H9 (cell line): ENCODE measurements at places on chromosomes 12 and 14.

DNA sequence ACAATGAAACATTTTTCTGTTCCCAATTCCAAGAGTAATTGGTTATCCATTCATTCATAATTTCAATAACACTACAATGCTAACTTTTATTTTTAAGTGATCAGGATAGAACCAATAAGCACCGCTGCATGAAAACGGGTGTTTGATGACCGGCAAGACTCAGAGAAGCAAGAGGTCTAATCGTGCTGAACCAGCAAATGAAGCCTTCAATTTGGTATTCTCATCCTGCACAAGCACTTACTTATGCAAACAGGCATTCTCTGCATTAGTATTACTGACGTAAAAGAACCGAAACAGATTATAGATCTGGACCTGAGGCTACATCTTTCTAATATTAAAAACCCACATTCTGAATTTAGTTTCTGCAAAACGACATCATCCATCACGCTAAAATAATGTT lies 67.7 kb downstream of the RBM19 start:
- no peaks in the 10 kb centered on the region; the same call in 1 of the 2 replicates for H3K4me1 ChIP-seq
- H3K27me3 ChIP-seq = no peaks in the 10 kb centered on the region
- no peak overlapping the region for H3K4me3 ChIP-seq
- no peak overlapping the region for H3K27ac ChIP-seq

GRCh38 chr14:105315941-105316576 lies 1.5 kb downstream of the PACS2 start:
- H3K36me3 ChIP-seq = peaks cover 4% of the 10 kb centered on the region; the same call in 1 of the 2 replicates
- no peak overlapping the region for H3K27ac ChIP-seq
- peak; percentile 23 for DNase-seq
- H3K4me3 ChIP-seq = peak overlapping the region; percentile 82

DNA sequence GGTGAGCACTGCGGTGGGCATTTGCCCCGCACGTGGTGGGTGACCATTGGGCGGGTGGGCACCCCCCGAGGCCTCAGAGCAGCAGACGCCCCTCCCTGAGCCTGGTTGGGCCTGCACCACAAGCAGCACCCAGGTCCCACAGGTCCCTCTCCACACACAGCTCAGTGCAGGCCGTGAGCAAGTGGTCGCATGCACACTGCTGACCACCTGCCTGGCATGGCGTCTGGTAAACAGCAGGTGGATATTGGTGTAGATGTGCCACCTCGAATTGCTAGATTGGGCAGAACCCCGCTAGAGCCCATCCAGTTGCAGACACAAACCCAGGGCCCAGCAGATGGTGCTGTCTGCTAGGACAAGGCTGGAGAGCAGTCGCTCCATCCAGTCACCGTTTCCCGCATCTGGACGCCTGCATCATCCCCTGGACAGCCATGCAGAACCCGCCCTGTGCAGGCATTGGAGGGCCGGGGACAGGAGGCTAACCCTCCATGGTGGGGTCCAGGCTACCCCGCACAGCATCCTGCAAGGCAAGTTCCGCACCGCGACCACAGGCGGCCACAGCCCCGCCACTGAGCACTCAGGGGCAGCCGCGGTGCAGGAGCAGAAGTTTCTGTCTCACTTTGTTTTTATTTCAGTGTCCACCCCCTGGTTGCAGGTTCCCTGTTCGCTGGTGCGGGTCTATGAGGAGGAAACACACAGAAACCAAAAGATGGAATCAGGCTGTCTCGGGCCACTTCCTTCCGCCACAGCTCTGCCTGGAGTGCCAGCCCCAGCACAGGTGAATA lies 45.6 kb upstream of the RIMBP2 start:
- H3K4me3 ChIP-seq = no peak overlapping the region
- H3K27ac ChIP-seq = no peak overlapping the region
- DNase-seq = peak; percentile 80

DNA sequence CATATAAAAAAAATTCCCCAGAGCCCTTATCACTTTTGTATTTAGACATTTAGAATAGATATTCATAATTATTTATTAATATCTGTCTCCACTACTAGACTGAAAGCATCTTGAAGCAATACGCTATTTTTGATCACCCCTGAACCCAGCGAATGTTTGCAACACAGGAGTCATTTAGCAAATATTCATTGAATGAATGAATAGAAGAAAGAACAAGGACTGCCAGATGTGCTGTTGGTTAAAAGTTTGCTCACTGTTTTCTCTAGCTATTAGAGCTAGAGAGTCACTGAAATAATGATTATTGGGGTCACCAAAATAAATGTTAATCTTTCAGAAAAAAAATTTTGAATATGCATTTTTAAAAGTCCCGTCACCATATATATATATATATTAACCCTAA lies 174.3 kb downstream of the ACSS3 start:
- no peaks in the 10 kb centered on the region; the same call in 1 of the 2 replicates for H3K4me1 ChIP-seq
- H3K36me3 ChIP-seq = peaks cover 5% of the 10 kb centered on the region; the same call in 1 of the 2 replicates
- no peaks in the 10 kb centered on the region for H3K27me3 ChIP-seq
- DNase-seq = no peak
- H3K4me3 ChIP-seq = no peak overlapping the region

GRCh38 chr12:47797441-47797840 lies 22.3 kb downstream of the HDAC7 start:
- no peak overlapping the region for H3K4me3 ChIP-seq
- no peak overlapping the region for H3K27ac ChIP-seq
- H3K27me3 ChIP-seq = no peaks in the 10 kb centered on the region

DNA sequence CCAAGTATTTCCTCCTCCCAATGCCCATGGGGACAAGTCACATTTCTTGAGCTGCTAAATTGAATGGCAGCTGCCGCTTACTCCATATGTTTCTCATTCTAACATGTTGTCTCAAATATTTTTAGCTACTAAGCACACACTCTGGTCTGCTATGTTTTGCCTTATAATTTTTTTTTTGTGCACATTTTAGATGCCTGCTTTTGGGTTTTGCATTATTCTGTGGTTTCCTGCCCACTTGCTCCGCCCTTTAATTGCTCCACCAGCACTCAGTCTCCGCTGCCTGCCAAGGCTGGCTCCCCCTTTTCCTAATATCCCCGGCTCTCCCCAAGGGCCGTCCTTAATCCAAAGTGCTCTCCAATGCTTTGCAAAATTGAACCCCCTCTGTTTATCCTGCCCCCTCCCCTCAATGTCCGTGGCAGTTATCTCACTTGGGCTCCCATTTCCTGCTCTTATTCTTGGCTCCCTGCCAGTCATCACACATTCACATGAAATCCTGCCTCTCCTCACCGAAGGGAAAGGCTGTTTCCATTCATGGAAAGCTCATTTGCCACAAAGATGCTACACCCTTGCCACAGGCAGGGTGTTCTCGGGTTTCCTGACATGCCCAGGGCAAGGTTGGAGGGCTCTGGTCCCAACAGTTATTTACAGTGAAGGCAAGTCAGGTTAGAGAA lies 79.4 kb downstream of the C12orf75 start:
- H3K36me3 ChIP-seq = no peaks in the 10 kb centered on the region
- no peaks in the 10 kb centered on the region; the same call in 1 of the 2 replicates for H3K27me3 ChIP-seq
- H3K27ac ChIP-seq = no peak overlapping the region
- no peak for DNase-seq
- no peak overlapping the region for H3K4me3 ChIP-seq

DNA sequence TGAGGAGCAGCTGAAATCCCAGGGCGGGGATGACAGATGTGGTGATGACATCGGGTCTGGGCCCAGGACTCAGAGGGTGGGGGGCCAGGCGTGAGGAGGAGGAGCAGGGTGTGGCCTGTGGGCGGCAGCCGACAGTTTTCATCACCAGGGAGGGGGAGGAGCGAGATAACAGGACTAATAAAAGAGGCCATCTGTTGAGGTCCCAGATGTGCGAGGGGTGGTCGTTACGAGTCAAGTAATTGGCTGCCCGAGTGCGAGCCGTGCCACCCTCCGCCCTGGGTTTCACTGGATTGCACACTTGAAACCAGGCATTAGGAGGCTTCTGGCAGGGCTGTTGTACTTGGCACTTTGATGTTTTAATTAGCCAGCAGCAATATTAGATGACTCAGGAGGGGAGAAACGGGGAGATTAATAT lies 67.2 kb downstream of the NOS1 start:
- H3K4me3 ChIP-seq = no peak overlapping the region
- no peaks in the 10 kb centered on the region for H3K4me1 ChIP-seq
- H3K36me3 ChIP-seq = peaks cover 20% of the 10 kb centered on the region
- H3K27ac ChIP-seq = no peak overlapping the region

GRCh38 chr12:75446857-75447256 lies 33.7 kb upstream of the GLIPR1 start:
- H3K4me3 ChIP-seq = no peak overlapping the region
- no peak for DNase-seq
- no peaks in the 10 kb centered on the region for H3K27me3 ChIP-seq
- peaks cover 4% of the 10 kb centered on the region; the same call in 1 of the 2 replicates for H3K36me3 ChIP-seq

DNA sequence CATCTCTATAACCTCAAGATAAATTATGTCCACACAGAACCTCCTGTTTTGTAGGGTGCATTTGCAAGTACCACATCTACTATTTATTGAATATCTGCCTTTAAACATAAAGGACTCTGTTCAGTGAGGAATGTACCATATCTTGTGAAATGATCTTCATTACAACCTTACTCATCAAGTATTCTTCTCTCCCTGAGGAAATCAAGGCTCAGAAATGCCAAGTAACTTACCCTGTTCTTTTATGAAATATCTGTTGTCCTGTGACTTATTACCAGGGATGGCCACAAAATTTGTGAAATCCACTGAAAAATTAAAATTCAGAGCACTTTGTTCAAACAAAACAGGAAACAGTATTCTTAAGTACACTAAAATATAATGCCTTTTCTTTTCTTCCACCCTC lies 366.7 kb downstream of the GALC start:
- peaks cover 10% of the 10 kb centered on the region for H3K36me3 ChIP-seq
- H3K4me1 ChIP-seq = no peaks in the 10 kb centered on the region
- H3K27me3 ChIP-seq = no peaks in the 10 kb centered on the region

DNA sequence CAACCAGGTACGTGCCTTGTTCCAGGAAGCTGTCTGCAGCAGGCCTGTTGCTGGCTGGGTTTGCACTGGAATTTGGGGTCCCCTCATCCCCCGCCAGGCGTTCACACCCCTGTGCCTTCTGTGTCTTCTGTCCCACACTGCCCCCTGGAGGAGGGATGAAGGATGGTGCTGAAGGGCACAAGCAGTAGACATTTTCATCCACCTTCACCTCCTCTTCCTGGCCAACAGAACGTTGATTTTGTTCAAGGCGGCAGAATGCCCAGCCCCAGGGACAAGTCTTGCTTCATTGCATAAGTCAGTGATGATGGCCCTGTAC lies 122.1 kb downstream of the CALM1 start:
- H3K27me3 ChIP-seq = no peaks in the 10 kb centered on the region
- DNase-seq = peak; percentile 68
- no peaks in the 10 kb centered on the region for H3K36me3 ChIP-seq
- no peak overlapping the region for H3K4me3 ChIP-seq

- no peaks in the 10 kb centered on the region for H3K27me3 ChIP-seq
- H3K27ac ChIP-seq = no peak overlapping the region
- peaks cover 4% of the 10 kb centered on the region; the same call in 1 of the 2 replicates for H3K4me1 ChIP-seq
- no peak overlapping the region for H3K4me3 ChIP-seq
Observed at GRCh38 chr12:48878548-48878947, 12.9 kb upstream of the RND1 start.

GRCh38 chr14:44383636-44384035 lies 123.4 kb downstream of the FSCB start:
- no peak overlapping the region for H3K27ac ChIP-seq
- no peaks in the 10 kb centered on the region; the same call in 2 of the 3 replicates for H3K36me3 ChIP-seq
- DNase-seq = no peak
- H3K4me1 ChIP-seq = no peaks in the 10 kb centered on the region
- no peaks in the 10 kb centered on the region for H3K27me3 ChIP-seq
- H3K4me3 ChIP-seq = no peak overlapping the region

GRCh38 chr12:46983959-46984841 lies 95.2 kb upstream of the PCED1B start:
- H3K27ac ChIP-seq = no peak overlapping the region
- H3K4me3 ChIP-seq = no peak overlapping the region
- no peaks in the 10 kb centered on the region for H3K4me1 ChIP-seq
- peaks cover 3% of the 10 kb centered on the region for H3K36me3 ChIP-seq
- no peaks in the 10 kb centered on the region for H3K27me3 ChIP-seq

DNA sequence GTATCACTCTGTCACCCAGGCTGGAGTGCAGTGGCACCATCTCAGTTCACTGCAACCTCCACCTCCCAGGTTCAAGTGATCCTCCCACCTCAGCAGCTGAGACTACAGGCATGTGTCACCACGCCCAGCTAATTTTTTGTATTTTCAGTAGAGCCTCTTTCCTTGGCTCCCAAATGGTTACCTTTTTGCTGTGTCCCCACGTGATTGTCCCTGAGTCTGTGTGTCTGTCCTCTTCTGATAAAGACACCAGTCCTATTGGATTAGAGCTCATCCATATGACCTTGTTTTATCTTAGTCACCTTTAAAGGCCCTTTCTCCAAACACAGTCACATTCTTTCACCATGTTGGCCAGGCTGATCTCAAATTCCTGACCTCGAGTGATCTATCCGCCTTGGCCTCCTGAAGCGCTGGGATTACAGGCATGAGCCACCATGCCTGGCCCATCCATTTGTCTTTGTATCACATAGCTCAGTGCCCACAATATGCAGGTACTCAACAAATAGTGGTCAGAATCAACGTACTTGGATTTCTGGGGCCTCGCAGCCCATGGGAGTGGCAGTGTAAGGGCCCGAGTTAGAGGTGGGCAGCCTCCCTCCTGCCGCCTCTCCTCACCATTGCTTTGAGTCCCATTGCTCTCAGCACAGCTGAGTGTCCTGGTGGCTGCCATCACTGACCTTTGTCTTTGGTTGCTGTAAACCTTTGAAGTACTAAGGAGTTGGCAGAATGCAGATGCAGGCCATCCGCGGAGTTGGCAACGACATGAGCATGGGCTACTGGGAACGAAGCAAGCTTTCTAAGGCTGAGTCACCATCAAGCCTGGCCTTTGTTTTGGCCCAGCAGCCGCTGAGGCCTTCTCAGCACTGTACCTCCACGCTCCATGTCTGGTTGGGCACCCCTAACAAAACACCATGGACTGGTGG lies 9.3 kb downstream of the TPCN1 start:
- no peaks in the 10 kb centered on the region for H3K27me3 ChIP-seq
- peaks cover 6% of the 10 kb centered on the region; the same call in 1 of the 2 replicates for H3K4me1 ChIP-seq
- no peak overlapping the region for H3K4me3 ChIP-seq
- H3K36me3 ChIP-seq = peaks cover 29% of the 10 kb centered on the region
- DNase-seq = no peak

GRCh38 chr14:92433407-92433806 lies 80.2 kb upstream of the RIN3 start:
- H3K27me3 ChIP-seq = no peaks in the 10 kb centered on the region
- H3K27ac ChIP-seq = no peak overlapping the region
- H3K36me3 ChIP-seq = no peaks in the 10 kb centered on the region
- H3K4me1 ChIP-seq = no peaks in the 10 kb centered on the region
- no peak for DNase-seq
- H3K4me3 ChIP-seq = no peak overlapping the region

GRCh38 chr12:6647083-6647604 lies at the start of gene ACRBP:
ACRBP (minus strand) TSS chr12:6647432; CDS start chr12:6647366, 66 bp downstream.
- H3K4me3 ChIP-seq = peak within 1 kb of the TSS; percentile 89
- H3K27me3 ChIP-seq = no peaks in the 10 kb centered on the region; the same call in 1 of the 2 replicates
- peaks cover 20% of the 10 kb centered on the region for H3K36me3 ChIP-seq

GRCh38 chr12:105090361-105090760 lies 6.1 kb upstream of the ALDH1L2 start:
- H3K36me3 ChIP-seq = peaks cover 13% of the 10 kb centered on the region
- peak; percentile 70 for DNase-seq

GRCh38 chr14:102930753-102931579 lies 8.5 kb downstream of the AMN start:
- H3K27ac ChIP-seq = no peak overlapping the region
- H3K27me3 ChIP-seq = peaks cover 12% of the 10 kb centered on the region
- peaks cover 10% of the 10 kb centered on the region for H3K36me3 ChIP-seq
- no peaks in the 10 kb centered on the region for H3K4me1 ChIP-seq
- peak; percentile 81 for DNase-seq

GRCh38 chr14:33357225-33358010 lies 418.7 kb downstream of the NPAS3 start:
- no peak overlapping the region for H3K27ac ChIP-seq
- DNase-seq = no peak
- no peaks in the 10 kb centered on the region for H3K36me3 ChIP-seq
- H3K27me3 ChIP-seq = no peaks in the 10 kb centered on the region
- peaks cover 2% of the 10 kb centered on the region; the same call in 1 of the 2 replicates for H3K4me1 ChIP-seq
